ENCODE measurements at places on chromosomes 2 and 18.

GRCh38 chr2:123463886-123464285 is 561.2 kb upstream of the CNTNAP5 start:
- no peak for DNase-seq

DNA sequence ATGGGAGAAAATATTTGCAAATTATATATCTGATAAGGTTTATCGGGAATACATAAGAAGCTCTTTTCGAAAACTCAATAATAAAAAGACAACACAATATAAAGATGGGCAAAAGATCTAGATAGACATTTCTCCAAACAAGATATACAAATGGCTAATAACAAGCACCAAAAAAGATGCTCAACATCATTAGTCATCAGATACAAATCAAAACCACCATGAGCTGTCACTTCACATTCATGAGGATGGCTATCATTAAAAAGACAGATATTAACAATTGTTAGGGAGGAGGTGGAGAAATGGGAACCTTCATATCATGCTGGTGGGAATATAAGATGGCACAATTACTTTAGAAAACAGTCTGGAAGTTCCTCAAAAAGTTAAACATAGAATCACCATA is 48.1 kb downstream of the HS1BP3 start:
- DNase-seq: no peak

GRCh38 chr2:219947575-219947974 is 320.1 kb downstream of the SLC4A3 start:
- DNase-seq: no peak

DNA sequence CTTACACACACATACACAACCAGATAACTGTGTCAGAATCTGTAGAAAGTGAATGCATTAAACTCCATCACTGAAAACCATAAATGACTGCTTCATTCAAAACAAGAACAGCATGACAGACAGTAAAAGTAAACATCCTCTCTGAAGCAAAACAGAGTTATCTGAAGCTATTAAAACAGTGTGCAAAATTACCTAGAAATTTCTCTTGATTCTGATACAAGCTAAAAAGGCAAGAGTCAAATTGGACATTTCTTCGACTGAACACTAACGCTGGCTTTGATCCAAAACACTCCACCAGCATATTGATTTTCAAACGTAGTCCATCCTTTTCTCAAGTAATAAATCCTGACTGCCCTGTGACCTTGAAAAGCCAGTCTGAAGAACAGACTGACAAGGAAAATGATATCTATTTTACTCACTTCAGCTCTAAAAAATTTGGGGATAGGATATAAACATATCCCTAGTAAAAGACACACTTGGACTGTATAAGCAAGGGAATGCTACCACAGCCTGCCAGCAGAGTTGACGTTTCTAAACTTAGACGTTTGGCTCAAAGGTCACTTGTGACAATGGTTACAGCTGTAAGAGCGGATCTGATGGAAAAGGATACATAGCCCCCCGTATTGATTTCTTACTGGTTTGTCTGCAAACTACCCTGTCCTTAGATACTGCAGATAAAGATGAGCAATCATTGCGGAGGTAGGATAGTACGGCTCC is 128.9 kb upstream of the ITGB6 start:
- DNase-seq: no peak

- DNase-seq: no peak
These were observed 242.8 kb downstream of the GBX2 start for GRCh38 chr2:235925250-235925919.
